Lower leg skin (tissue), 4 donors: ENCODE measurements at places on chromosomes 12 and 14.

- DNase-seq = peak; percentile 45
Measured at GRCh38 chr12:101414533-101415119, 7.1 kb upstream of the ARL1 start.

DNA sequence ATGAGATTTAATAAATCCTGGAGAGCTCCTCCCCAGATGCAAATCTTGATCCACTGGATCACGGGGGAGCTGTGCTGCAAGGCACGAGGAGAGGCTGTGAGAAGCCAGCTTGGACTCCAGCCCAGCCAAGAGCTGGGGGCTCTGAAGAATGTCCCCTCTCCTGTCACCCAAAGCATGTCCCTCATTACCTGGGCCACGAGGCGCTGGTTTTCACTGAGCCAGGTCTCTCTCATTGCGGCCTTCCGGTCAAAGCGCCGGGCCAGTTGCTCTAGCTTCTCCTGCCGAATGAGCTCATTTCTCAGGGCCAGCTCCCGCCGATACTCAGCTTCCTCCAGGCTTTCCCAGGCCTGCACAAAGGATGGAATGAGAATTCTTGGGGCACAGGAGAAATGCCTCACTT is 83.3 kb downstream of the SPTB start:
- DNase-seq = no peak

DNA sequence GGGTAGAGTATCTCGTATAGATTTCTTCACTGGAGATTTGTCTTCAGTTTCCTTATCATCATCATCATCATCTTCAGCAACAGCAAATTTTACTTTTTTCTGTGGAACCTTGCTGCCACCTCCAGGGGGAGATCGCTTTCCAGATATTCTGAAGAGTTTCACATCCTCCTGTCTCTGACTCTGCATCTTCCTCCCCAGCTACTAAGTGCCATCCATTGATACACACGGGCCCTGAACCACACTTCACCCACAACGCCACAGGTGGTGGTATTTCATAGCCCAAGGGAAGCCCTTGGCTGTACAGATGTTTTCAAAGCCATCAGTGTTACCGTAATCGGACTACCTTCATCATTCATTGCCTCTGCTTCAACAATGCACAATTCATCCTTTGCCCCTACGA is 82.2 kb downstream of the PPP2R5C start:
- DNase-seq = no peak

- no peak for DNase-seq
Measured at GRCh38 chr12:52969828-52970569, 21.1 kb downstream of the KRT18 start.

GRCh38 chr12:122854554-122854953 is 19.3 kb downstream of the HIP1R start:
- DNase-seq = no peak

- DNase-seq = no peak
Measured at GRCh38 chr14:103871596-103872480, 24.5 kb upstream of the PPP1R13B start.
